PC-9 (cell line): ENCODE measurements at places on chromosomes 5 and 9. TPM values are rescaled to one million over a fixed set of nuclear protein-coding genes. Genes with fewer than 3 reads are reported as not detected.

GRCh38 chr9:137083394-137084004 is 3.3 kb upstream of the MAN1B1 start:
- H3K27ac ChIP-seq, result peak overlapping the region; percentile 60
- H3K4me1 ChIP-seq, result peaks cover 39% of the 10 kb centered on the region
- no peaks in the 10 kb centered on the region for H3K36me3 ChIP-seq
- DNase-seq, result peak; percentile 87

LTC4S gene
- 9.7 and 14.4 TPM in 2 replicates for total RNA-seq

FRRS1L gene
- not detected in 2 replicates for total RNA-seq

DNA sequence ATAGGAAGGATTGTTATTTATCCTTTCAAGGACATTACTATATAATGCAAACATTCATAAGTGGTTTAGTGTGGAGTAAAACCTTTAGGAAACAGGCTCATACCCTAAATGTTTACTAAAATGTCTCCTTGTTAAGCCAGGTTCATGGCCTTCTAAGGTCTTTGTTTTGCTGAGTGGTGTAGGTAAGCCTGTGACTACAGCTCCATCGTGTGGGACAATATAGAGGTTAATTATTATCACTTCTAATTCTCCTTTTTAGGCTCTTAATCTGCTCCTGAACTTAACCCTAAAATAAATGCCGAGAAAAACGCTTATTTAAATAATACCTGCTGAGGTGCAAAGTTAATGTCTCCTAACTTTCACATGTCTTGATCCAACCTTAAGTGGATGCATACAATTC is 43.8 kb downstream of the SPINK5 start:
- no peaks in the 10 kb centered on the region for H3K4me1 ChIP-seq
- H3K27ac ChIP-seq, result no peak overlapping the region
- H3K27me3 ChIP-seq, result no peaks in the 10 kb centered on the region
- no peak overlapping the region for H3K4me3 ChIP-seq
- no peaks in the 10 kb centered on the region for H3K36me3 ChIP-seq

- peak overlapping the region; percentile 88 for H3K4me3 ChIP-seq
- H3K27me3 ChIP-seq, result no peaks in the 10 kb centered on the region
- peak; percentile 71 for DNase-seq
- no peaks in the 10 kb centered on the region for H3K36me3 ChIP-seq
- H3K27ac ChIP-seq, result peak overlapping the region; percentile 66
These were observed 110.6 kb downstream of the PAM start for GRCh38 chr5:102865510-102866236.

CDX1 gene
- not detected in 2 replicates for total RNA-seq

DNA sequence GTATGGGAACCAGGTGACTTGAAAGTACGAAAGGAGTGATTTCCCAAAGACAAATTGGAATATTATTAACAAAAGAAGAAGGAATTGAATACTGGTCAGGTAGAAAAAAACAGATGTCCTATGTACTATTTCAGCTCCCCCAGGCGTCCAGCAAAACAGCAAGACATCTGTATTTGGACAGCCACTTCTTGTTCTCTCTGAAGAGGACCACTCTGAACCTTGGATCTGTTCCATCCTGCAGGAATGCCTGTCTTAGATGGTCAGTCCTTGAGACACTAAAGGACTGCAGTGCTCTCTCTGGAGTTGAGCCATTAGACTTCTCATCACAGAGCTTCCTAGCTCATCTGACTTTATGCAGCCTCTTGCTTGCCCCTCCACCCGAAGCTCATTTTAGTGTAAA is 74.4 kb upstream of the RARS1 start:
- H3K4me3 ChIP-seq, result no peak overlapping the region
- H3K27ac ChIP-seq, result no peak overlapping the region
- no peaks in the 10 kb centered on the region for H3K27me3 ChIP-seq
- peaks cover 25% of the 10 kb centered on the region for H3K4me1 ChIP-seq
- no peak for DNase-seq

- H3K4me3 ChIP-seq, result peak overlapping the region; percentile 89
- no peaks in the 10 kb centered on the region for H3K36me3 ChIP-seq
- H3K4me1 ChIP-seq, result peaks cover 10% of the 10 kb centered on the region
- no peaks in the 10 kb centered on the region for H3K27me3 ChIP-seq
- DNase-seq, result no peak
- no peak overlapping the region for H3K27ac ChIP-seq
These were observed 81.7 kb upstream of the ZBTB43 start for GRCh38 chr9:126722922-126723806.

DNA sequence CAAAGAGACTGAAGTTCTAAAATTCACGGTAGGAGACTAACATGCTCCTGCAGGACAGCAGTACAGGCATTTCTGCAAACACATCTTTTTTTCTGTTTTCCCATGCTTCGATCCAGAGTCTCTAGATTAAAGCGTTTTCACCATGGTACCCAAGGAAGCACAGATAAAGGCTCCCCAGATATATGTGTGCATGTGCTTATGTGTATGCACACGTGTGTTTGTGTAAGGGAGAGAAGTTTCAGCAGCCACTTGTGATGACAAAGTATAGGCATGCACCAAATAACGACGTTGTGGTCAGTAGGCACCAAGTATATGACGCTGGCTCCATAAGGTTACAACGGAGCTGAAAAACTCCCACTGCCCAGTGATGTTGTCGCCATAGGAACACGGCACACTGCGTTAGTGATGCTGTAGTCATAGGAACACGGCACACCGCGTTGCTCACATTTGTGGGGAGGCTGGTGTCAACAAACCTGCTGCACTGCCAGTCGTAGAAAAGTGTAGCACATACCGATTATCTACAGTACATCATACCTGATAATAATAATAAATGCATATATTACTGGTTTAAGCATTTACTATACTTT is 21.7 kb downstream of the MED10 start:
- no peak overlapping the region for H3K27ac ChIP-seq
- no peaks in the 10 kb centered on the region for H3K36me3 ChIP-seq
- no peak for DNase-seq
- peaks cover 56% of the 10 kb centered on the region for H3K27me3 ChIP-seq
- no peak overlapping the region for H3K4me3 ChIP-seq

AUH gene
- 24.9 and 31.1 TPM in 2 replicates for total RNA-seq

MBLAC2 gene
- 4.3 and 4.6 TPM in 2 replicates for total RNA-seq

MYMK gene
- total RNA-seq, result not detected in 2 replicates

- H3K27me3 ChIP-seq, result peaks cover 54% of the 10 kb centered on the region
- no peaks in the 10 kb centered on the region for H3K4me1 ChIP-seq
- DNase-seq, result peak; percentile 50
- H3K27ac ChIP-seq, result no peak overlapping the region
- H3K4me3 ChIP-seq, result no peak overlapping the region
These were observed 21.3 kb upstream of the GBGT1 start for GRCh38 chr9:133184971-133185370.

DNA sequence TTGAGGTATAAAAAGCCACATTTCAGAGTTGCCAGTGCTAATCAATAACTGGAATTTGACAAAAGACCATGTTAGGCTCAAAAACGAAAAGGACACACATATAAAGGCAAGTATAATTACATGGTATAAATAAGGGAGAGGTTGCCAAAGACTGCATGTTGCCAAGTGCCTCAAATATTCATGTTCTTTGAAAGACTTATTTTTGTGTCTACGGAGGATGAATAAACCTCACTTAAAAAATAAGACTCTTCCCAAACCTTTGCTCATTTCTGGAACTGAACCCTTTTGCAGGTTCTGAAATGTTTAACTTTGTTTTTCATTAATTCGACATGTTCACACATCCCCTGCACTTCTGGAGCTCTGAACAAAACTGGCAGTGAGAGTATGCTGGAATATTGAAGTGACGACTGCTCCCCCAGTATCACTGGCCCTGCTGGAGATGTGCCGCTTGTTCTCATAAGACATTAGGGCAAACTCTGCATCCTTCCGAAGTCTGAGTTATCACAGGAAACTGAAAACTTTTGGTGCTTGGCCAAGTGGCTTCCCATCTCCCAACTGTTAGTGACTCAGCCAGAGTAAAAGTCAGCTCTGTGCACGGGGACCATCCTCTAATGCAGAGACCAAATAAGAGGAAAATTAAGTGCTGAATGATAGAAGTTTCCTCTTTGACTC is 336.8 kb downstream of the GLIS3 start:
- no peak for DNase-seq
- H3K4me3 ChIP-seq, result no peak overlapping the region
- no peaks in the 10 kb centered on the region for H3K36me3 ChIP-seq
- H3K4me1 ChIP-seq, result peaks cover 16% of the 10 kb centered on the region
- H3K27me3 ChIP-seq, result no peaks in the 10 kb centered on the region
- no peak overlapping the region for H3K27ac ChIP-seq

- no peak overlapping the region for H3K4me3 ChIP-seq
- H3K4me1 ChIP-seq, result peaks cover 33% of the 10 kb centered on the region
- no peaks in the 10 kb centered on the region for H3K36me3 ChIP-seq
- H3K27me3 ChIP-seq, result no peaks in the 10 kb centered on the region
- peak overlapping the region; percentile 47; the same call in 1 of the 2 replicates for H3K27ac ChIP-seq
These were observed 35.2 kb upstream of the CAST start for GRCh38 chr5:96626956-96627355.

DNA sequence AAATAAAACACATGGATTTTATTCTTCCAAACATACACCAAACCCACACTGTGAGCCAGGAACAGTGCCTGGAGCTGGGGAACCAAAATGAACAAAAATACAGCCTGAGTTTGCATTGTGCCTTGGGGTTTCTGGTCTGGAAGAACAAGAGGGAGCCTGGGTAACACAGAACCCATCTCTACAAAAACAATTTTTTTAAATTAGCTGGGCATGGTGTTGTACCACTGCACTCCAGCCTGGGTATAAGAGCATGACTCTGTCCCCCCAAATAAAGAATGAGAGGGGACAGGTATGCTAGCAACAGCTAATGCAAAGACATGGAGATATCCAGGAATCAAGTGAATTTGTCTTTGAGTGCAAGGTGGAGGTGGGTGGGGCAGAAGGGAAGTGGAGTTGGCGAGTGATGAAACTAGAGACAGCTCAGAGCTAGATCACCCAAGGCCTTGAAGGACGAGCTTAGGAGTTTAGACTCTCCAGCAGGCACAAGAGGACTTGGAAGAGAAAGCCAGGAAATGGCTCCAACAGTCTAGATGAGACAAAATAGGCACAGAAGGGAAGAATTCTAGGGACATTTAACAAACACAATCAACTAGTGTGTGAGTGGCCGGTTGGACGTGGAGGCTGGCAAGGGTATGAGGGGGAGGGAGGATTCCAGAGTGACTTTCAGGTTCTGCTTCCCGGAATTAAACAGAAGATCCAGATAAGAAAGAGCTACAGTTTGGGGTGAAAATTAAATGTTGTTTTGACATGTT is 47.4 kb downstream of the FNBP1 start:
- H3K36me3 ChIP-seq, result no peaks in the 10 kb centered on the region
- H3K27ac ChIP-seq, result peak overlapping the region; percentile 30; the same call in 1 of the 2 replicates
- H3K4me3 ChIP-seq, result no peak overlapping the region
- peaks cover 34% of the 10 kb centered on the region for H3K4me1 ChIP-seq
- DNase-seq, result peak; percentile 21
- H3K27me3 ChIP-seq, result no peaks in the 10 kb centered on the region

GRCh38 chr5:143141652-143142051 is 261.8 kb downstream of the NR3C1 start:
- no peak overlapping the region for H3K4me3 ChIP-seq
- 0 out of 2 replicates have a peak, but pooled peaks cover 3% of the 10 kb centered on the region for H3K4me1 ChIP-seq
- no peaks in the 10 kb centered on the region for H3K36me3 ChIP-seq
- DNase-seq, result no peak
- H3K27me3 ChIP-seq, result no peaks in the 10 kb centered on the region

DNA sequence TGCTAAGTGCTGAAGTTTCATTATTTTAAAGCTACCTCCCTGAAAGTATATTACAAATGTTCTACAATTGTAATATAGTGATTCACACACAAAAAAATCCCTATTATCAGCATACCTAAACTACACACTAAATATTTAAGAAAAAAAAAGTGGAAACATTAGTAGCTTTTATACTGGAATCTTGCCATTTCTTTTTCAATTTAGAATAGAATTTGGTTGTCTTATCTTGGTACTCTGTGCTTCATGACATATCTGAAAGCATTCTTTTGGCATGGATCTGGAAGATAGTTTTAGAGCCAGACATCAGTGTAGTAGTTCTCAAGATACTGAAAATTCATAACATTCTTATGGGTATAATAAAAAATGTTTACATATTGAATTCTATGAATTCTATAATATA is 35.0 kb downstream of the SLC1A3 start:
- H3K4me3 ChIP-seq, result no peak overlapping the region
- no peaks in the 10 kb centered on the region for H3K27me3 ChIP-seq
- H3K4me1 ChIP-seq, result no peaks in the 10 kb centered on the region
- peaks cover 31% of the 10 kb centered on the region for H3K36me3 ChIP-seq
